ENCODE measurements at places on chromosomes 2 and 18. TPM values are rescaled to one million over a fixed set of nuclear protein-coding genes. Genes with fewer than 3 reads are reported as not detected.
A peak's percentile ranks its signal among the peaks of the same experiment; 100 is the strongest.

DNA sequence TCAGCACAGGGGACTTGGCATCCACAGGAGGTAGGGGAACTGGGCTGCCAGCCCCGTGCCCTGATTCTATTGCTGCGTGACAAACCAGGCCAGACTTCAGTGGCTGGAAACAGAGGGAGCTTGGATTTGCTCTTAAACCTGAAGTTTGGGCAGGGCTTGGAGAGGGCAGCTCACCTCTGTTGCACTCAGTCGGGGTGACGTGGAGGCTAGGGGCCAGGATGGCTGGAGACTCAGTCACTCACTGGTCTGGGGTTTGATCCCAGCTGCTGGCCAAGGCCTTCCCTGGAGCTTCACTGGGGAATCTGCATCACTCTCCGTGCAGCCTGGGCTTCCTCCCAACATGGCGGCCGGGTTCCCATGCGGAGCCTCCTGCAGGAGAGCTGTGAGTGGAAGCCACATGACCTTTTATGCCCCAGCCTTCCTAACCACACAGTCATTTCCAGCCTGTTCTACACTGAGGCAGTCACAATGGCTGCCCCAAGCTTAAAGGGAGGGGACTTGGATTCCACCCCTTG lies 175.2 kb upstream of the HDAC4 start:
- no peak for DNase-seq

GRCh38 chr2:152370783-152371182 lies 35.8 kb downstream of the FMNL2 start:
- no peak for DNase-seq

DNA sequence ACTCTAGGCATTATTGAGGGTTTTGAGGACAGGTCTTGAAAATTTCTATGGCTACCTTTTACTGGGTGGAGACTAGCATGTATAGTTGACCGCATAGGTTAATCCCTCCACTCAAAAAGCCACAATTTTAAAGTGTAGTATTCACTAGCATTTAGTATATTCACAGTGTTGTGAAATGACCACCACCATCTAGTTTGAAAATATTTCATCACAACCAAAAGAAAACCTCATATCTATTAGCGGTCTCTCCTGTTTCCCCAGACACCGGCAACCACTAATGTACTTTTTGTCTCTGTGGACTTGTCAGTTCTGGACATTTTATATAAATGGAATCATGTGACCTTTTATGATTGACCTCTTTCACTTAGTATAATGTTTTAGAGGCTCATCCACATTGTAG lies 53.9 kb downstream of the MSH2 start:
- no peak for DNase-seq

DNA sequence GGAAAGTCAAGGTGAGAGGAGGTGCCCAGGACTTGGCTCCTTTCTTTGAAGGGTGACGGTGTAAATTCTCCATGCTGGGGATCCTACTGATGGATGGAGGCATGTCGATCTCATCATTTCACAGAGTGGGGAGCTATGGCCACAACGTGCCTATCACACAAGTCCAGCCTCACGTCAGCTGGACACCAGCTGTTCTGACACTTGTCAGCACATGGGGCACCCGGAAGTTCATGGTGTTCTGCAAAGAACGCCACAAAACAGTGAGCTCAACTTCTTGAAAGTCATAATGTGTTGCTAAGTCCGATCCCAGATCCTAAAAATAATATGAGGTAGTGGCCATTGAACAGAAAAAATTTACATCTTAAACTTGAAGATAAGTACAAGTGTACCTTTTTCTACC lies 12.3 kb downstream of the PAX8 start:
- no peak for DNase-seq

DNA sequence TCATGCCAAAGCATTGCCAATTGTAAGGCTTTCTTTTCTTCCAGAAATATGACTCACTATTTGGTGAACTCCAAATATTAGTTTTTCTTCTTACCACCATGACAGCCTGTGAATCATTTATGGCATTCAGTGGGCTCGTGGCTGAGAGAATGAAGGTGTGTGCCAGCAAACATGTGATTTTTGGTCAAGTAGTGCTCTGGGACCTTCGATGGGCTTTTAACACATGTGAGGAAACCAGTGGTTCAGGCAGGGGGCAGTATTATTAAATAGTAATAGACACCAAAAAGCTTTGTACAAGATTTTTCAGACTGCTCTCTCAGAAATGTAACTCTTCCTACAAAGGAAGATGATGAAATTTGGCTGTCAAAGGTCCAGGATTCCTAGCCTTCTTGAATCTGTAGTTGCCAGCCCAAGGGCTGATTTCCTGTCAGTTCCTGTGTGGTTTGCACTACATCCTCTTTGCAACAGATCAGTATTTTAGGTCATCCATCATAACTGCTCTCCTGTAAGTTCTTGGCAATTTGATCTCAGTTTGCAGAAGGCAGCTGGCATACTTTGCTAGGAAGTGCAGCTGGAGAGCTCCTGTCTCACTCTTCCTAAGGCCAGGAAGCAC lies 64.3 kb downstream of the BABAM2 start:
- peak; percentile 59 for DNase-seq

DNA sequence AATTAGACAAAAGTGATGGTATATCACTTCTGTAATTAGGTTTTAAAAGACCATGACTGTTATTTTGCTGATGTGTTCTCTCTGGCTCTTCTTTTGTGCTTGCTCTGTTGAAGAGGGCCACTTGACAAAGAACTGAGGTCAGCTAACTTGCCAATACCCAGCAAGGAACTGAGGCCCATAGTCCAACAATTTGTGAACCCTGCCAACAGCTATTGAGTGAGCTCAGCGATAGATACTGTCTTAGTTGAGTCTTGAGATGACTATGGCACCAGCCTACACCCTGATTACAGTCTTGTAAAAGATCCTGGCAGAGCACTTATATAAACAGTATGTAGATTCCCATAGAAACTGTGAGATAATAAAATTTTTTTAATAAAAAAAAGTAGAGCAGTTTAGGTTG lies 103.0 kb downstream of the BMPR2 start:
- no peak for DNase-seq

- DNase-seq = no peak
Observed at GRCh38 chr18:57051657-57052044, 95.2 kb upstream of the BOD1L2 start.

DNA sequence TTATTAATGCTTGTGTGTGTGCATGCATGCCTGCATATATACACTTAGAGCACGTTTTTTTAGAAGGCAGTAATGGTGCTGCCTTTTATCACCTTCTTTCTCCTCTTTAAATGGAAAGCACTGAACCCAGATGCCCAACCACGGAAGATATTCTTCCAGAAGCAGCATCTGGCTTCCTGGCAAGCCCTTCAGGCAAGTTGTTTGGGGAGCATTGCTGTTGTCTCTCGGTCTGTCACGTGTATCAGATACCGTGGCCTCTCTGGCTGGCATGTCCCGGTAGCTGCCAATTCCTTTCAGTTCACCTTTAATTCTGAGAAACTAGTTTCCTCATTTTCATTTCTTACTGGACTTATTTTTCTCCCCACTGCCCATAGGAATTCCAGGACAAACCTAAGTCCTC lies 587.8 kb downstream of the ARHGAP15 start:
- no peak for DNase-seq

GRCh38 chr18:76487070-76487469 lies 8.0 kb downstream of the ZNF516 start:
- no peak for DNase-seq

DNA sequence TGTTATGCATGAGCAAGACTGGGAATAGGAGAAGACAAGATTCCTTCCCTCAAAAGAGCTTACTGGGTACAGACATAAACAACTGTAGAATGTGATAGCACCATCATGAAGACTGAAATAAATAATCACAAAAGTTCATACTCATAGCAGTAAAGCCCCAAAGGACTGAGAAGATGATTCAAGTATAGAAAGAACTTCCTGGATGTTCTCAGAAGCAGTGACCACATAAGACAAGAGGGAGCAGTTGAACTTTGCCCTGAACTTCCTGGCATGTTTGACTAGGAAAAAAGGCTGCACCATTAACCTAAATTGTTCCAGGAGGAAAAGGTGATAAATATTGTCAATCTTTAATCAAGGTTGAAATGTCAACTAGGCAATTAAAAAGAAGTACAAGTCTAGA lies 57.8 kb upstream of the CCDC141 start:
- DNase-seq = no peak

- DNase-seq = no peak
Observed at GRCh38 chr2:176533505-176534193, 264.4 kb downstream of the MTX2 start.

DNA sequence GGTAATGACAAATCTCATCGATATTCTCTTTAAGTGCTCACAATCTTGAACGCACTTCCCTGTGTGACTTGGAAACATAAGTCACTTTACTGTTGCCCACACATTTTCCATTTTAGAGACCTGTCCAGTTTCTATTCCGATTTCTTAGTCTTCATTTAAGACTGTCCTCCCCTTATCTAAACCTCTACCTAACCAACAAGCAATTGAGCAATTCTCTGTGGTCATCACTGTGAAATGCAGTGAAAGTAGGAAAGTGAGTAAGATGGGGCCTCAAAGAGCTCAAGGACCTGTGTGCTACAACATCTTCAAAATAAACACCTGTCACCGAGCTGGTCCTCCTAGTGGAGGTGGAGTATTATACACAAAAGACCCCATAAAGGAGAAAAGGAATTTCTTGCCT lies 184.4 kb downstream of the CNTNAP5 start:
- DNase-seq = no peak

DNA sequence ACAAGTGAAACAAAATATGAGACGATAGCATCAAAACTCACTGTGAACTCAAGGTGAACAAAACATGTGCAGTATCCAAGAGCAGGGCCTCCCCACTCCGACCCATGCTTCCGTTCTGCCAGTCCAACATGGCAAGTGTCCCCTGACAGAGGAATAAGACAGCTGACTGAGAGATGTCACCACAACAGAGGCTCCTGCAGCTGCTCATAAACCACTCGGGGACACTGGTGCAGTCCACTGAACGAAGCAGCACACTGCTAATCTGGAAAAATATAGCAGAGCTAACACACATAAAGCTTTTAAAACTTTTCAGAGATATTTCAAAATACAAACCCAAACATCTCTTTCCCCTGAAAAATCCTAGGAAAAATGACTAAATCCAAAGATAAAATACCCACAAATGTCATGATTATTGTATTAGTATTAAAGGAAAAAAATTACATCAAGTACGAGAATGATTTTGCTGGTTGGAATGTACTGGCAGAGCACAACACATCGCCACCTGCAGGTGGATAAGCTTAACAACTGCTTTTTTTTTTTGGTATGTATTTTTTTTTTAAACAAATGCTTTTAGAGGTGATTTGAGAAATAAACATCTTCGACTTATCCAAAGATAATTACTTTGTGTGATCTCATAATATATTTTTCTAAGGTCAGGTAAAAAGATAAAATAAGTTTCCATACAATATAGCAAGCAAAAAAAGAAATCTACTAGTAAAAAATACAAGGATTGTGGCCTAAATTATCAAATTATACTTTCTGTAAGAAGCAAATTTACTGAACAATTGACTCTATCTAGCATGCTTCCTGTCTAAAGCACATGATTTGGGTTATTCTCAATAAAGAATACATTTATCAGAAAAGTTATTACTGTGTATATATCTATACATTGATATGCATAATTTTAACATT lies 18.6 kb downstream of the THADA start:
- no peak for DNase-seq

DNA sequence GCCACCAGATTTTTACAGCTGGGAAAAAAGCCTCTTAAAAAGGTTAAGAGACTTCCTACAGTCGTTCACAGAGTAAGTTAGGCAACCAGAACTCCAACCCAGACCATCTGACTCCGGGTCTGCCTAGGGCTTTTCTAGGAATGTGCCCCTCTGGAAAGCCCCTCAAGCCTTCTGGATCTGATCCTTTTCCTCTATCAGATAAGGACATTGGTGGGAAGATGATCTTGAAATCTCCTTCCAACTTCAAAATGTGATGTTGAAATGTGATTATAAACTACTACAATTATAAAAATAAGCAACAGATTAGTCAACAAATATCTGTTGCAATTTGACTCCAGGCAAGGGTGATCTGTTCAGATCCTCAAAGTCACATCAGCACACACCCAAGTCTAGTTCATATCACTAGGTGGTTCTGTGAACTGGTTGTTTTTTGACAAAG lies 270.4 kb downstream of the ARHGAP15 start:
- DNase-seq = no peak

DNA sequence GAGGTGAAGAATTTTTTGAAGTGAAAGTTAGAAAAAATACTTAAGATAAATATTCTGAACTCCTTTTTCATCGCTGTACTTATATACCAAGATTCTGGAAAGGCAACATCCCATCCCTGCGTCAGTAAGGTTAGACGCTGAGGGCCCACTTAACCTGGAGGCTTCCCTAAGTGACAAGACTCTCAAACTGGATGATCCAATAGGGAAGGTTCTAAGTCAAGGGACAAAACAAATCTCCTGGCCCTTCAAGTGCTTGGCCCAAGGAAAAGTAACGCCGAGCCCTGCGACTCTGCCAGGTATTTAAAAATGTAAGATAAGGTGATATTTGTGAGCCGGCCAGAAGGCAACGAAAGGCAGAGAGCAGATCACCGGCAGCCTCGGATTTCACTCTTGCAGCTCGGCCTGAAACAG lies 1.3 kb downstream of the STK39 start:
- DNase-seq = no peak

GRCh38 chr18:45173327-45173726 lies 441.9 kb upstream of the SLC14A2 start:
- DNase-seq = no peak

DNA sequence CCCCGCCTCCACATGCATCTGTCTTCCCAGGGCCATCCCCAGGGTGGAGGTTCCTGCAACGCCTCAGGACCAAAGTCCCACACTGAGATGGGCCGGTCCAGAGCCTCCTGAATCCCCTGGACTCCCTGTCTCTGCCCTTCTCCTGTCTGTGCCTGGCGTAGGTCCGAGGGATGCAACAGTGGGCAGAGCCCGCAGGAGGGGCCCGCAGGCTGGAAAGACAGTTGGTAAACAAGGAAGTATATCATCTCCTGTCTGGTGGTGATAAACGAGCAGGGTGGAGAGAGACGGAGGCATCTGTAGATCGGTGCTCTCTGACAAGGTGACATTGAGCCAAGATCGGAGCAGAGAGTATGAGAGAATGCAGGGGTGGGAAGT lies 72.6 kb upstream of the RAB6C start:
- DNase-seq = no peak

GRCh38 chr18:52723550-52723970 lies 383.6 kb downstream of the DCC start:
- DNase-seq = no peak

DNA sequence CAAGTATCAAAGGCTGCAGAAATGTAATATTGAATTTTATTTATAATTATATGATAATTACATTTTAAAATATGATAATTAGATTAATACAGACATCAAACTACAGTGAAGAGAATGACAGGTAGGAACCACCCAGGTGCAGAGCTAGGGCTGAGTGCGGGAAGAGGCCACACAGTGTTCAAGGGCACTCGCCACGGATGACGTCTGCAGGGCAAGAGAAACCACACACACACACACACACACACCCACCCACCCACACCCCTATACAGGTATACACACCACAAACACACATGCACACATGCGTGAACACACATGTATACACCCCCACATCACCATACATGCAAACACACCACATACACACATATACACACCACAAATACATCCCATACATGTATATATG lies 41.2 kb downstream of the MBP start:
- DNase-seq = no peak

GRCh38 chr2:45881970-45882581 lies 230.6 kb downstream of the PRKCE start:
- DNase-seq = no peak

- no peak for DNase-seq
Observed at GRCh38 chr18:77199707-77200106, 49.9 kb upstream of the GALR1 start.

CCL20 gene
- total RNA-seq = 4.4 TPM

NT5DC4 gene
- total RNA-seq = not detected

SPP2 gene
- total RNA-seq = not detected

RUFY4 gene
- 2.0 TPM for total RNA-seq

LONRF2 gene
- total RNA-seq = not detected

LRP2 gene
- total RNA-seq = 1.6 TPM

TOGARAM2 gene
- 2.0 TPM for total RNA-seq

HDLBP gene
- total RNA-seq = 272 TPM

Measured in activated naive CD8-positive, alpha-beta T cell treated with anti-CD3 and anti-CD28 coated beads for 36 hours (primary cell).